ENCODE measurements at places on chromosomes 3 and 15.
A peak's percentile ranks its signal among the peaks of the same experiment; 100 is the strongest.

DNA sequence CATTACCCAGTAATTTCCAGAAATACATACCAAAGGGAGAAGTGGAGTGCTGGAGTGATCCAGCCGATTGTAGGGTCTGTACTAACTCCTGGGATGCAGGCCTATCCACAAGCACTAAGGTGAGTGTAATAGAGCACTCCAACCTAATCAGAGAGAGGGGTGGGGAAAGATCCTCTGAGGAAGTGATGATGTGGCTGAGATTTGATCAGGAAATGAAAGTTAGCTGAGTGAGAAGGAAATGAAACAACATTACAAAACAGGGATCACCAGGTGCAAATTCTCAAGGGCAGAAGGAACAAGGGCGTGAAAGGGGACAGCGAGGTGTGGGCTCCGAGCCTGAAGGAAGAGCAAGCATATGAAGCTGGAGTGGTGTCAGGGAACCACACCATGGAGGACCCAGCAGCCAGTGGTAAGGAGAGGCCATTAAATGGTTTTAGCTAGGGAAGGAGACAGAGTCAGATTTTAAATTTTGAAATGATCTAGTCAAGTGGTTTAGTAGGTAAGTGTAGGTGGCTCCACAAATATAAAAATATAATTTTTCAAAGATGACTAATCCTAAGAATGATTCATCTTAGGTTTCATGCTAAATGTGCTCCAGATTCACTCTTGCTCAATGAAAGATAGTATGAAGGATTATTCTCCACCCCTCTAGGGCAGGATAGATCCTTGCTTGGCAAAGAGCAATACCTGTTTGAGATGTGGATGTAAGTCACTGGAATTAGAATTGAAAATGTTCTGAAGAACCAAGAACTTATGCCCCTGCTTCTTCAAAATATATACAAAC is 348.7 kb downstream of the TBL1XR1 start:
- no peak overlapping the region for H3K4me3 ChIP-seq
- no peaks in the 10 kb centered on the region for H3K4me1 ChIP-seq
- no peak overlapping the region for H3K27ac ChIP-seq
- no peak for DNase-seq
- no peaks in the 10 kb centered on the region for H3K27me3 ChIP-seq

DNA sequence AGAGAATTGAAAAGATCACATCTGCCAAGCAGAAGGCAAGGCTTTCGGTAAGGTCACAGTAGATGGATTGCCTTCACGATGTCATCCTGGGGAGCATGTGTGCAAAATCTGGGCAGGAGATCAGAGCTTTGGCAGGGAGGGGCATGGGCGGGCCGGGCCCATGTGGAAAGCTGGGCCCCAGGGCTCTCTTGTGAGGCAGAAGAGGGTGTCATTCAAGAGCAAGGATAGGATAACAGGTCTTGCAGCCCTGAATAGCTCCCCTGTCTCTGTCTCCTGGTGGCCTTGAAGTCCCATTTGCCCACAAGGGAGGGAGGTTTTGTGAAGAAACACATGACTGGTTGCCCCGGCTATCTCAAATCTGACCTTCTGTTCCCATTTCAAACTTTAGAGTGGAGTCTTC is 172.0 kb downstream of the OPA1 start:
- no peak overlapping the region for H3K4me3 ChIP-seq
- H3K27me3 ChIP-seq: no peaks in the 10 kb centered on the region
- H3K36me3 ChIP-seq: no peaks in the 10 kb centered on the region
- peaks cover 3% of the 10 kb centered on the region for H3K4me1 ChIP-seq

DNA sequence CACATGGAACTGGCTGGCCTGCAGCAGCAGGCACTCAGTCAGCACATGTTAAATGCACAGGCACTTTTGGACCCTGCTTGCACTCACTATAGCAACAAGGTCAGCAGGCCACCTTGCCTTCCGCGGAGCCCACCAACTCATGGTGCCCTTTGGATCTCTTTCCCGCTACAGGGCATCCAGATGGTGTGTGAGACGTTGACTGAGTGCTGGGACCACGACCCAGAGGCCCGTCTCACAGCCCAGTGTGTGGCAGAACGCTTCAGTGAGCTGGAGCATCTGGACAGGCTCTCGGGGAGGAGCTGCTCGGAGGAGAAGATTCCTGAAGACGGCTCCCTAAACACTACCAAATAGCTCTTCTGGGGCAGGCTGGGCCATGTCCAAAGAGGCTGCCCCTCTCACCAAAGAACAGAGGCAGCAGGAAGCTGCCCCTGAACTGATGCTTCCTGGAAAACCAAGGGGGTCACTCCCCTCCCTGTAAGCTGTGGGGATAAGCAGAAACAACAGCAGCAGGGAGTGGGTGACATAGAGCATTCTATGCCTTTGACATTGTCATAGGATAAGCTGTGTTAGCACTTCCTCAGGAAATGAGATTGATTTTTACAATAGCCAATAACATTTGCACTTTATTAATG is 85.0 kb downstream of the TGFBR2 start:
- peaks cover 10% of the 10 kb centered on the region for H3K36me3 ChIP-seq
- H3K27me3 ChIP-seq: no peaks in the 10 kb centered on the region
- no peak overlapping the region for H3K27ac ChIP-seq
- DNase-seq: no peak
- peaks cover 13% of the 10 kb centered on the region for H3K4me1 ChIP-seq

GRCh38 chr3:153970047-153970446 is 151.1 kb upstream of the ARHGEF26 start:
- no peaks in the 10 kb centered on the region for H3K4me1 ChIP-seq
- H3K27ac ChIP-seq: no peak overlapping the region
- no peaks in the 10 kb centered on the region for H3K36me3 ChIP-seq
- no peak overlapping the region for H3K4me3 ChIP-seq
- no peak for DNase-seq

DNA sequence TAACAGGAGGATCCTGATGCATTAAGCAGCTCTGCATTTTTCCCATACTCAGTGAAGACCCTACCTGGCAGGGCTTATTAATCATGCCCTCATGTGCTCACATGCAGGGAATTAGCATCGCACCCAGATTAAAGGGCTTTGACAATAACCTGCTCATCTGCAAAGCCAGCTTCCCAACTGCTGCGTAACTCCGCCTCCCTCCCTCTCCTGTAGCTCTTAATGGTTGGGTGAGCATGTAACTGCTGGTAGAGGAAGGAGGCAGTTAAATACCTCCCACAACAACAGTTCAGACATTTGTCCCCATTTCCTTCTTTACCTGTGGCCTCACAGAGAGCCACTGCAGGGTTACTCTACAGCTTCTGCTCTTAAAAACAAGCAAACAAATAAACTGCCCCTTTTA is 203.6 kb upstream of the WNT5A start:
- H3K27ac ChIP-seq: no peak overlapping the region
- H3K36me3 ChIP-seq: no peaks in the 10 kb centered on the region
- H3K4me1 ChIP-seq: no peaks in the 10 kb centered on the region
- H3K4me3 ChIP-seq: no peak overlapping the region
- H3K27me3 ChIP-seq: no peaks in the 10 kb centered on the region
- DNase-seq: no peak

GRCh38 chr15:34663101-34663500 is 79.7 kb upstream of the GOLGA8B start:
- no peak for DNase-seq
- H3K4me1 ChIP-seq: no peaks in the 10 kb centered on the region
- H3K36me3 ChIP-seq: no peaks in the 10 kb centered on the region
- H3K27me3 ChIP-seq: peaks cover 7% of the 10 kb centered on the region

DNA sequence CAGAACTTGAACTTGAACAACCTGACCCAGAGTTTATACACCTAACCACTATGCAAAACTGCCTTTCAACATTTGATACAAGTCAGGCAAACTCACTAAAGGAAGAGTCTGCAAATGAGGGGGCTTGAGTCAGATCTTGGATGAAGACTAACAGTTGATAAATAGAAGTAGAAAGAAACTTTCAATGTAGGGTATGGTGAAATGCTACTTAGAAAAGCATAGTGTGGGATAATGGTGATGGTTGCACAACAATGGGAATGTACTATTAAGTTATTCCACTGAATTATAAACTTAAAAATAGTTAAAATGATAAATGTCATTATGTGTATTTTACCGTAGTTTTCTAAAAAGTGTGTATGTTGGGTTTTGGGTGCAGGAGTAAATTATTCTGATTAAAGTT is 19.7 kb upstream of the ZNF280D start:
- DNase-seq: no peak
- no peak overlapping the region for H3K27ac ChIP-seq
- H3K4me3 ChIP-seq: no peak overlapping the region

DNA sequence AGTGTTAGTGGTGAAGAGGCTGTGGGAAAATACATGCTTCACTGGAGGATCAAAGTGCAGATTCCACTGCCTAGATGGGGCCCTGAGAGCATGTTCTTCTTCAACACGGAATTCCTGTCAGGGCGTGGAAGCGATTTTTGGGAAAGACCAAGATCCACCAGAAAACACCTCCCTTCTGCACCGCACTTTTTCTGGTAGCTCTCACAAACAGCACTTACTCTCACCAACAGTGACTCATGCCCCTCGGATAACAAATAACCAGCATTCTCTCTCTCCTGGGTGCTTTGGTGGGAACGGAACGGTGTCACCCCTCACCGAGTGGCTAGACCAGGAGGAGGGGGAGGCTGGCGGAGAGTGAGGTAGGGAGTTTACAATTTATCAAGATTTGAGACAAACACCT is 40.1 kb downstream of the ADAMTSL3 start:
- H3K4me1 ChIP-seq: peaks cover 7% of the 10 kb centered on the region
- H3K27me3 ChIP-seq: no peaks in the 10 kb centered on the region
- no peak overlapping the region for H3K4me3 ChIP-seq
- peak; percentile 60 for DNase-seq
- H3K27ac ChIP-seq: no peak overlapping the region

DNA sequence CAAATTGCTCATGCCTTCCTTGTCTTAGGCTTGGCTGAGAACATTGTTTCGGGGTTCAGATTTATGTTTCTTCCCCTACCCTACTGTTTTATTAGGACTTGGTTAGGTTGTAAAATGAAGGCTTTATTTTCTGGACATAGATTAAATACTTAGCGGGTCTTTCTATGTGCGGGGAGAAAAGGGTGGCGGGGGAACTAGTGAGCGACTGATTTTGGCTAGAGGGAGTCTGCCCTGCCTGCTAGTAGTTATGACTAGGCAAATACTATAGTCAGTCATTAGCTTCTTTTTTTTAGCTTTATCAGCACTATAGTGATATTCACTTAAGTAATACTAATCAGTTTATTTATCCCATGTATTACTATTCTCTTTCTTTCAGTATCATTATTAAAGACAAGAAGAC is 3.6 kb downstream of the CADM2 start:
- no peak overlapping the region for H3K4me3 ChIP-seq
- no peak overlapping the region for H3K27ac ChIP-seq
- no peaks in the 10 kb centered on the region for H3K27me3 ChIP-seq
- H3K4me1 ChIP-seq: no peaks in the 10 kb centered on the region
- H3K36me3 ChIP-seq: no peaks in the 10 kb centered on the region
- DNase-seq: no peak

DNA sequence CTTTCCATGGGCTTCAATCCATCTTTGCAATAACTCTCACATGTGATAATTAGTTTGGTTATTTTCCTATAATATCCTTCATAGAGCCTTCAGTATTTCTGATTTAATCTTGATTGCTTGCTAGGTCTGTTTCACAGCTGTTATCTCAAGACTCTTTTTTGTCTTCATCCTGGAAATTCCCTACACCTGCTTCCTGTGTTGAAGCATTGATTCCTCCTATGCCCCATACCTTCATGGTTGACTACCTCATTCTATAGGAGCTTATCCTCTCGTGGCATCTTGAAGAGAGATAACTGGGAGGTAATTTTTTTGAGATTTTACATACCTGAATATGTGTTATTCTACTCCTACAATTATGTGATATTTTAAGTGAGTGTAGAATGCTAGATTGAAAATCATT is 26.7 kb downstream of the PIK3CA start:
- DNase-seq: no peak
- no peak overlapping the region for H3K27ac ChIP-seq
- H3K4me1 ChIP-seq: no peaks in the 10 kb centered on the region

DNA sequence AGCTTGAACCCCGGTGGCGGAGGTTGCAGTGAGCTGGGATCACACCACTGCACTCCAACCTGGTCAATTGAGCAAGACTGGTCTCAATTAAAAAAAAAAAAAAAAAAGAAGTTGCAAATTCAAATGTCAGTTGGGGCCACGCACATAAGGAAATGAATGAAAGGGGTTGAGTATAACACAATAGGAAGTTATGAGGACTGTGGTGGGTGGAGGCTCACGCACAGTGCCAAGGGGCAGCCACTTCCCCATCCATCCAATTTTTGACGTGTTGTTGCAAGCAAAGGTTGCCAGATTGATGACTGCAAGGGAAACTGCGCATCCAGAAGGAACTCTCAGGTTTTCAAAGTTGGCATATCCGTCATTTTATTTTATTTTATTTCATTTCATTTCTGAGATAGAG is 532.2 kb downstream of the NTRK3 start:
- DNase-seq: no peak
- no peaks in the 10 kb centered on the region for H3K4me1 ChIP-seq
- H3K4me3 ChIP-seq: no peak overlapping the region
- H3K27me3 ChIP-seq: no peaks in the 10 kb centered on the region
- H3K36me3 ChIP-seq: no peaks in the 10 kb centered on the region
- no peak overlapping the region for H3K27ac ChIP-seq

DNA sequence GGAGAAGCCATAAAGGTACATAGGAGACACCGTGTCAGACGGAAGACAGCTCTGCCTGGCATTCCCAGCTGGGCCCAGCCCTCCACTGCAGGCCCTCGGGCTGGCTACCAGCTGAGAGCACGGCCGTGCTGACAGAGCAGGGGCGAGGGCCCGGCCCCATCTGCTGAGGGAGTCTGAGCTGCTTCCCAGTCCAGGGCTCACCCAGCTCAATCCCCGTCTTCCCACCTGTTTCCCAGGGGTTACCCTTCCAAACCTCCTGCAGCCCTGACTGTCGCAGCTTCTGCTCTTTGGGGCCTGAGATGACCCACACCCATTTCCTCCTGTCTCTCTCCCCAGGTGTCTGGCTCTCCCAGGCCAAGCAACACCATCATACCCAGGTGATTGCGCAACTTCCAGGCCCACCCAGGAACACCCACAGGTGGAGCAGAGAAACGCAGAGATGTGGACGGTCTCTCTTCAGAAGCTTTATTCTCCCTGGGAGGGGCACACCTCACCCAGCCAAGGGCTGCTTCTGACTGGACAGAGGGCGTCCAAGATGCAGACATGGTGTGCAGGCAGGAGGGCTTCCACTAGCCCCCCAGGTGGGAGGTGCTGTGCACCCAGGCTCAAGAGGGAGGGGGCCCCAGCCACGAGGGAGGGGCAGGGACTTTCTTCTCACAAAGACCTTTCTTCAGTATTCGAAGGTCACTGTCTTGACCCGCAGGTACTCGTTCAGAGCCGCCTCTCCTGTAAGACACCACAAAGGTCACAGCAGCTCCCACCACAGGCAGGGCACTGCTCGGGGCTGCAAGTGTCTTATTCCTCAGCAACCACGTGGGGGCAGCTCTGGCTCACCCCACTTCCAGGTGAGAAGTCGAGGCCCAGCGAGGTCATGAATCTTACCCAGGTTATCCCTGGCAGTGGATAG is 19.4 kb upstream of the SLC41A3 start:
- no peak overlapping the region for H3K4me3 ChIP-seq
- no peak for DNase-seq
- H3K27ac ChIP-seq: no peak overlapping the region
- H3K27me3 ChIP-seq: peaks cover 5% of the 10 kb centered on the region

GRCh38 chr3:140249188-140249587 is 314.2 kb downstream of the CLSTN2 start:
- H3K27ac ChIP-seq: no peak overlapping the region
- H3K4me3 ChIP-seq: no peak overlapping the region
- H3K4me1 ChIP-seq: no peaks in the 10 kb centered on the region
- H3K36me3 ChIP-seq: no peaks in the 10 kb centered on the region
- DNase-seq: no peak
- no peaks in the 10 kb centered on the region for H3K27me3 ChIP-seq

Data from fibroblast of lung (primary cell).